ENCODE measurements at places on chromosomes 11 and 22.

DNA sequence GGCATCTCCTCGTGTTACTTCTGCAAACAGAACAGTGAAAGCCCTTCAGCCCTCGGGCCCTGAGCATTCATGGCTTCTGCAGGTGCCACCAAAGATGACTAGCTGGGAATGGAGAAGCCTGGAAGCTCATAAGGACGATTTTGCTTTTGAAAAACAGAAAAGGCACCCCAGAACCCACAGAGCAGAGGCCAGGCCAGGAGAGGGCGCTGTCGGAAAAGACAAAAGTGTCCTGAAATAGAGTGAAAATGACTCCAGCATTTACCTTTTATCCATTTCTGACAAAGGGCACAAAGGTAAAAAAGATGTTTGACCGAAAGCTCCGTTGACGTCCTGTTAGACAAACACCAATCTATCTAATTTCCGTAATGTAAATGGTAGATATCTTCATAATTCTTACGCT, 37.6 kb downstream of the ZNF195 start:
- peak; percentile 49 for DNase-seq

- DNase-seq = peak; percentile 1
Observed at GRCh38 chr11:13487661-13488030, 8.2 kb downstream of the PTH start.

GRCh38 chr11:72618803-72619202, 55.4 kb downstream of the PDE2A start:
- DNase-seq = peak; percentile 5

DNA sequence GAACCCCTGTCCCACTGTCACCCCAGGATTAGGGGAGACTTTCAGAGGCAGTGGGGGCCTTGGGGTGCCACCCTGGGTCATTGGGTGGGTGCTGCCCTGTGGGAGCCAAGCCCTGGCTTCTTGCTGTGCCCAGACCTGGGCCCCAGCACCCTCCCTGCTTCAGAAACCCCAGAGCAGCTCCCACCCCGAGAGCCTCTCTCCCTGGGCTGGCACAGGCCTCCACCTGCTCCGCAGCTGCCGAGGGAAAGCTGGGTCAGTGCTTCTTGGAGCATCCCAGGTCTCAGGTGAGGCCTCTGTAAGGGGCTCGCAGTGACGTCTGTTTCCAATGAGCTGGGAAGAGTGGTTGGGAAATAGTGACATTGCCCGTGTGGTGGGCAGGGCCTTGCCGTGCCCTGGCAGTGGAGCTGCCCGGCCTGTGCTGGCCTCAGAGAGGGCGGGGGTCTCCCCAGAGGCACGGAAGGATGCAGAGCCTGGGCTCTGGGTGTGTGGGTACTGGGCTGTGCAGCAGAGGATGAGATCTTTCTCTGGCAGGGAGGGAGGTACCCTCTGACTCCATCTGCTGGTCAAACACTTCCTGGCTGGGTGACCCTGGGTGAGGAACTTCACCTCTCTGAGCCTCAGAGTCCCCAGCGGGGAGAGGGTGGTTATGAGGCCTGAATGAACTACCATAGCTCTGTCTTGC, 23.0 kb downstream of the C22orf23 start:
- DNase-seq = peak; percentile 49

GRCh38 chr11:48017831-48018527, 37.6 kb downstream of the PTPRJ start:
- DNase-seq = no peak

DNA sequence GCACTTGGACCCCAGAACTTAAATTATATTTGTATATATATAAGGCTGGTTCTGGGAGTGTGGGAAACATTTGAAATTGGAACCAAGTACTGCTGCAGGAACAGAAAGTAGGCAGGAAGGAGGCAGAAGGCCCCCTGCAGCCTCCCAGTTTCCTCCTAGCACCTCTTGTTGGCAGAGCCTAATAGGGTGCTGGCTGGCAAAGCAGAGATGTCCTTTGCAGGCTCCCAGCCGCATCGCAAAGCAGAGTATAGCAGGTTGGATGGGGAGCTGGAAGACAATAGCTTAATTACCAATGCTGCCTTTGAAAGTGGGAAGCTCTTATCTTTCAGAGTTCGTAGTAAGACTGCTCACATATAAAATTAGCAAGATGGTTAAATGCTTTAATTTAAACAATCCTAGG, 370.8 kb upstream of the C11orf87 start:
- DNase-seq = no peak

DNA sequence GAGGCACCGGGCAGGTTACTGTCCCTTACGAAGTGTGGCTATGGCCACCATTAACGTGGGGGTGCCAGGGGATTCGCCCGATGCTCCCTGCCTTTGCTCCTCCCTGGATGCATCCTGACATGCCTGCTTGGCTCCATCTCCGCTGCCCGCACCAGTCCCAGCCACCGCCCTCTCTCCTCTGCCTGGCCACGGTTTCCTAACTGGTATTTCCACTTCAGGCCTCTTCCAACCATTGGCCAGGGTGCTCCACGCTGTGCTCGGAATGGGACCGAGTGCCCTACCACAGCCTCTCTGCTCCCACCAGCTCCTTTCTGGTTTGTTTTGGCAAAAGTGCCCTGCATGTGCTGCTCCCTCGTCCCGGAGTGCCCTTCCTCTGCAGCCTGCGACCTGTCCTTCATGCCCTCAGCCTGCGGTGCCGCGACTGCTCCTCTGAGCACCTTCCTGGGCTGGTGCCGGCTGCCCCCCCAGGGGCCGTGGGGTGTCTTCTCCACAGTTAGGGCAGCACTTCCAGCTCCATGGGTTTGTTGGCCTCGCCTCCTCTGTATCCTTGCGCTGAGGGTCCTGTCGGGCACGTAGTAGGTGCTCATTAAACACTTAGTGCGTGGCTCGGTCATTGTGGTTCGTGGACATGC, 12.6 kb upstream of the GRAMD4 start:
- no peak for DNase-seq

- no peak for DNase-seq
Observed at GRCh38 chr22:29065468-29066190, 4.0 kb upstream of the C22orf31 start.

DNA sequence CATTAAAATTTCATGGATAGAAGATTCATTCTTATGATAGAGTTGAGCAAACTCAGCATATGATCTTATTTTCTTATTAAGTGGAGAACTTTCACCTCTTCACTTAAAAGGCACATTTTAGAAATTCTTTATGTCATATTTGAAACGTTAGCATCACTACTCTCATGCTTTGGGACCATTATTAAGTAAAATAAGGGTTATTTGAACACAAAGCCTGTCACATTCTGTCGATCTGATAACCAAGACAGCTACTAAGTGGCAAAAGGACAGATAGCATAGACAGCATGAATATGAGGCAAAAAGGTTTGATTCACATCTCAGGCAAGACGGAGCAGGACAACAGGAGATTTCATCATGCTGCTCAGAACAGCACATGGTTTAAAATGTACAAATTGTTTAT, 247.6 kb upstream of the ANO3 start:
- no peak for DNase-seq

DNA sequence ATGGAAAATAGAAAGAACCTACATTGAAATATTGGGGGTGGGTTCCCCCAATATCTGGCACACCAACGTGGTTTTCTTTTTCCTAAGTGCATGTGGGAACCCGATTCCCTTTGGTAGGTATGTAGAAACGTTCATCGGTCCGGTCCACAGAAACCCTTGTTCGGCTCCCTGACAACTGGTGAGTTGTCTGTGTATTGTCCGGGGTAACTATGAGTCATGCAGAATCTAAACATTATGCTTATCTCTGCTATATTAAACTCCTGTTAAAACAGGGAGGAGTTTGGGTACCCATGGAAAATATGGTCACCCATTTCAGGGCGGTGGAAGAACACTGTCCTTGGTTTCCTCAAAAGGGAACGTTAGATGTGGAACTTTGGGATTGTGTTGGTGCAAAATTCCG, 25.1 kb upstream of the ALDH3B2 start:
- peak; percentile 12 for DNase-seq

DNA sequence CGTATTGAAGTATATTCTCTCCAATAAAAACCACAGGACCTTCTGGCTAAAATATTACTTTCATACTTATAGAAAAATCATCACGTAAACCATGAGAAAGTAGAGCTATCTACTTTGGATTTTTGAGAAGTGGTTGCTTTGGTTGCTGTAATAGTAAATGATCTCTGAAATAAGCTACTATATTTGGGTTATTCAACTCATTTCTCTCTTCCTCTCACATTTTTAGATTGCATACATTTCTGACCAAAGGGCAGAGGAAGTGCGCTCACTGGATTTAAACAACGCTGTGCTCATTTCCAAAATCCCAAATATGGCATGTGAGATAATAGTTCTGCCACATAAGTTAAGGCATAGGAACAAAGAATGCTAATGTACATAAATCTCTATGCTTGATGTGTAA, 357.0 kb downstream of the LRRC4C start:
- DNase-seq = no peak

GRCh38 chr11:76801225-76801624, 18.1 kb downstream of the TSKU start:
- DNase-seq = no peak

DNA sequence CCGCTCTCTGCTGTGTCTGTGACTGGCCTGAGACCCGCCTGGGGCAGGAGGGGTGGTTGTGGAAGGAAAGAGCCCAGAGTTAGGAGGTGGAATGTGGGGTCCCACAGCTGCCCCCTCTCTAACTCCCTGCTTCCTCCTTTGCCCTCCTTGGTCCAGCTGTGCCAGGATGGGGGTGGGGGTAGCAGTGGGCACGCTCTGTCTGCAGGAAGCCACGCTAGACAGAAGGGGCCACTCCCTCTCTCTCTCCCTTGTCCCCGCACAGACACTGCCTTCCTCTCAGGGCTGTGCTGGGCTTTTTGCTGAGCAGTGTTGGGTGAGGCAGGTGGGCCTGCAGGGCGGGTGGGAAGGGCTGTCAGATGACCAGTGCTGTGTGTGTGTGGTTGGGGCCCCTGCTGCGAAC, 2.0 kb upstream of the SOX10 start:
- no peak for DNase-seq

- no peak for DNase-seq
Observed at GRCh38 chr11:1819074-1819473, 15.7 kb upstream of the SYT8 start.

DNA sequence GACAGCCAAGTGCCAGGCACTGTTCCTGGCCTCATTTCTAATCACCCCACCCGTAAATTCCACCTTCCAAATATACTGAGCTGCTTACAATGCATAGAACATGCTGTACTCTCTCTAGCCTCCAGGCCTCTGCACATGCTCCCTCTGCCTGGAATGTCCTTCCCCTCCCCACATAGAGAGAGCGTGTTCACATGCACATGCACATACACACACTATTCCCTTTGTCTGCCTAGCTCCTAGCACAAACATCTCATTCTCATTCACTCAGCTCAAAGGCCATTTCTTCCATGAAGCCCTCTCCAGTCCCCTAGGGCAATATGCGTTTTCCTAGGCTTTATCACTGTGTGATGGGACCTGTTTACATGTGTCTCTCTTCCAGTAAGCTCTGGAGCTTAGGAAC, 144.6 kb downstream of the WT1 start:
- DNase-seq = no peak

DNA sequence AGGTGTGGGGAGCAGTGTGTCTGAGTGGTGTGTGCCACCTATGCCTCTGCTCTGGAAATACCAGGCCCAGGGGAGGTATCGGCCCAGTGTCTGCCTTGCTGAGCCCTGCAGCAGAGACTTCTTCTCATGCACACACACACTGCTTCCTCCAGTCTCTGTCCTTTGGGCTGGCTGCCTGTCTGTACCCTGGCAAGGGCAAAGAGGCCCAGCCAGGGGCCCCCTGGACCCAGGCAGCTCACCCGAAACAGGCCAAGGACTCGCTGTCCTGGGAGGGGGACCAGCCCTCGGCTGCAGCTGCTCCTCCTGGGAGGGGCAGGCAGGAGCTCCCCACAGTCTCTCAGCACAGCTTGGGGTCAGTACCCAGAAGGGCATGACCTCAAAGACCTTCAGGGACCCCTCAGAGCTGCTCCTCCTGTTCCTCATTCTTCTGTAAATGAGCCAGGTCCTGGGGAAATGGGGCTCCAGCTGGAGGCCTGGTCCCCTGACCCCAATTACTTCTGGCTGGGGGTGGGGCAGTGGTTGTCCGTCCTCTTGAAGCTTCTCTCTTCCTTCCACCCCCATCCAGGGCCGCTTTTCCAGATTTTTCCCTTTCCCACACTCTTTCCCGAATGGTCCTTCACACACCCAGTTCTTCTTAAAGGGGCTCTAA, 24.5 kb upstream of the ALX4 start:
- no peak for DNase-seq

GRCh38 chr22:42686756-42687491, 33.7 kb downstream of the A4GALT start:
- no peak for DNase-seq

DNA sequence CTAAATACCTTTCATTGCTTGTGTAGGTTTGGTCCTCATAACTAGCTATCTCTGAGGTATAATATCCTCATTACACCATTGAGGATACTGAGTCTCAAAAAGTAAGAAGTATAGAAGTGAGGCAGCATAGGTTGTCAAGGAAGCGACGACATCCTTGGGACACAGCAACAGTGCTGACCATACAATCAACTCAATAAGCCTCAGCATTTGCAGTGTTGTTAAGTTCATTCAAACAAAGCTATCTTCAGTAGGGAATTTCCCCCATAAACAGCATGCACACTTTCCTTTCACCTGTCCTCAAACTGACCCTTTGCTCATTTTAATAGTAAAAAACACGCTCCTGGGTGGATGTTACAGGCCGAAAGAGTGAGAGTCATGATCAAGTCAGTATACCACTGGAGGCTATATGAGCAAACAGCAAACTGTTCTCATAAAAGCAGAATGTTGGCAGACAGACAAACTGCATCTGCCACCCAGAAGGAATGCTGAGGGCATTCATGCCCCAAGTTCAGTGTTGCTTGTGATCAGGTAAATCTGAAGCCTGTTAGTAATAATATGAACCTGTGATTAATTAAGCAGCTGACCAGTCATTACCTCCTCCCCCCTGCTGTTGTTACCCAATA, 756.2 kb upstream of the TENM4 start:
- DNase-seq = no peak

Measured in fibroblast of mammary gland (primary cell).